Stimulated activated CD8-positive, alpha-beta memory T cell treated with anti-CD3 and anti-CD28 coated beads, Interleukin-4, amount 100 ng/mL, for 48 hours (primary cell): ENCODE measurements at places on chromosomes 5 and 9.

DNA sequence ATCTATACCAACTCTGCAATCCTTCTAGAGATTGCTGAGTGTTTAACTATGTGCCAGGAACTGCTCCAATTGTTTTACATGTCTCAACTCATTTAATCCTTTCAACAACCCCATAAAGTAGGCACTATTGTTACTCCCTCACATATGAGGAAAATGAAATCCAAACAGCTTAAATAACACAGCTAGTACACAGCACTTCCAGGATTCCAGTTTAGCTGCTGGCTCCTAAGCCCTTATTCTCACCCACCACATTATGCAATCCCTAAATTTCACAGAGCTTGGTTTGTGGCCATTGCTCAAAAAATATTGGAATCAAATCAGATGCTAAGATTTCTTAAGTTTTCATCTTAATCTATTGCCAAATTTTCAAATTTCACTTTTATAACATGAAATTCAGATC, 84.9 kb downstream of the PRELID2 start:
- no peak for DNase-seq

DNA sequence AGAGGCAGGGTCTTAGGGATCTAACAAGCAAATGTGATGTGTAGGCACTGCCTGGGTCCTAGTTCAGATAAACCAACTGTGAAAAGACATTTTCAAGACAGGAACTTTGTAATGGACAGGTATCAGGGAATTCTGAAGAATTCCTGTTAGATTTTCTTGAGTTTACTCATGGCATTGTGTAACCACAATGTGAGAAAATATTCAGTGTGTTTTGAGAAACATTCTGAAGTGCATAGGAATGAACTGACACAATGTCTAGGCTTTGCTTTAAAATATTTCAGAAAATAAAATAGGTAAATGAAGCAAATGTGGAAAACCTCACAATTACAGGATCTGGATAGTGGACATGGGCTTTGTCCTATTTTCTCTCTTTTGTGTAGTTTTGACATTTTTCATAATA, 15.2 kb upstream of the AFAP1L1 start:
- DNase-seq: no peak

DNA sequence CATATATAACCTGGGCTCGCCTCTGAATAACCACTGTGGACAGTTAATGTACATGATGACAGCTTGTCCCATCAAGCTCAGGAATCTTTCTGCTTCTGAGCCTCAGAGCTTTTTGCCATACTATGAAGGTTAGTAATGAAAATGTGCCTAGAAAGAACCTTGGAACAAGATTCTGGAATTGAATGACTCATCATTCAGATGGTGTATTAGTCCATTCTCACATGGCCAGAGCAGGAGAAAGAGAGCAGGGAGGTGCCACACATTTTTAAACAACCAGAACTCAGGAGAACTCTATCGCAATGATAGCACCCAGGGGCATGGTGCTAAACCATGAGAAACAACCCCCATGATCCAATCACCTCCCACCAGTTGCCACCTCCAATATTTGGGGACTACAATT, 542.1 kb downstream of the PRR16 start:
- no peak for DNase-seq

- no peak for DNase-seq
These were observed 8.8 kb downstream of the VDAC1 start for GRCh38 chr5:133995883-133996563.

- no peak for DNase-seq
These were observed 30.7 kb downstream of the DHX29 start for GRCh38 chr5:55276771-55277170.

DNA sequence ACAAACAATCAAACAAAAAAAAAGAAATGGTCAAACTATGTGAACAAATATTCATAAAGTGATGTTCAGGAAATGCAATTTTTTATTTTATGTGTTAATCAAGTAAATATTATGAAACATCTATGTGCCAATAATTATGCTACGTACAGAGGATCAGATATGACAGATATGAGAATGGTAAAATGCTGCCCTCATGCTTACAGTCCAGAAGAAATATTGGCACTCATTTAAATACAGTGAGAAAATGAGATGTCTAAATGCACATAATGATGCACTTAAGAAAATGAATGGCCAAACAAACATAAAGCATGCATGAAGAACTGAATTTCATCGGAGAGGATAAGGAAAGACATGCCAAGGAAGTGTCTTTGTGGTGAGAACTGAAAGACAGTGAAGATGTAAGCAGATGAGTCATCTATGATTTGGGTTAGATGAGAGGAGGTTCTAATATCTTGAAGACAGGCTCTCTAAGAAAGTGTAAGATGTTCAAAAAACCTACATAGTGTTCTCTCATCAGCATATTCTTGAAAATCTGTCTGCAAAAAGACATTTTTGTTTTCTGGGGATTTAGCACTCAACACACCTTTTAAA, 1231.1 kb upstream of the ACO1 start:
- DNase-seq: no peak

DNA sequence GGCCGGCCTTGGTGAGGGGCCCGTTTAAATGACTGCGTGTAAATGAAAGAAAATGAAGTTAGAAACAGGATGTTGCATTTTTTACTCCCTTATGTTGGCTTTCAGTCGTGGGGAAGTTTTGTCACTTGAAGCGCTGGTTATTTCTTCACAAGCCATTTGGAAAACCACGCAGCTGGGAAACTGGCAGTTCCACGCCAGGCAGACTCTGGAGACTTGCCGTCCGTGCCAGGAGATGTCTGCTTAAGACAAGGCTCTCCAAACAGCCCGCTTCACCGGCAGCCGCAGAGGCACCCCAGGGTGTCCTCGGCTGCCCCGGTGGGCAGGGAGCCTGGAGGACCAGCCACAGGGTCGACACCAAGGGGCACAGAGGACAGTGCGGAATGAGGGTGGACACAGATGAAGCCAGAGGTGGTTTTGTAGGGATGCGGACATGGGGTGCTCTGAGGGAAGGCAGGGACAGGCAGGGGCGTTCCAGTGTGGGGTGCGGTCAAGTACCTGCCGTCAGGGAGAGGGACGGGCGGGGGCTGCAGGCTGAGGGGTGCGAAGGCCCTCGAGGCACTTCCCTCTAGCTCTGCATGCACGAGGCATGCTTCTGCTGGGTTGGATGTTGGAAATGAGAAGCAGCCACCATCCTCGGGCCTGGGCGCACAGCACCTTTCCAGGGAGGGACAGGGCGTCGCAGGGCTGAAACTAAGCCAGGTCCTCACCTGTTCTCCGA, 11.1 kb upstream of the AJM1 start:
- no peak for DNase-seq
